Hypothalamus (tissue), 51 donors: ENCODE measurements at places on chromosomes 3 and 15.
A peak's percentile ranks its signal among the peaks of the same experiment; 100 is the strongest.

DNA sequence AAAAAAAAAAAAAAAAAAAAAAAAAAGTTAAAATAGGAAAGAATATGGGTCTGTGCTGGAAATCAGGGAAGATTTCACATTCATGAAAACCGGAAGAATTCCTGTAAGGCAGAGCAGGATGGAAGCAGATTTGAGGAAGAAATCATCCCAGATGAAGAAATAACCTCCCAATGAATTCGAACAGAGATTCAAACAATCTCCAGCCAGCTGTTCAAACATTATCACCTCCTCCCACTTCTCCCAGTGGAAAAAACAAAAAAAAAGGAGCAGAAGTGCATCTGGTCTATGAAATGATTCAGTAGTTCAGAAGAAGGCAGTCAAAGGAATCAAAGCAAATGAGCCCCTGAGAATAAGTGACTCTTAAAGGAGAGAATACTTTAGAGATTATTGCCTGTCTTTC is 33.1 kb downstream of the CP start:
- no peak for DNase-seq

DNA sequence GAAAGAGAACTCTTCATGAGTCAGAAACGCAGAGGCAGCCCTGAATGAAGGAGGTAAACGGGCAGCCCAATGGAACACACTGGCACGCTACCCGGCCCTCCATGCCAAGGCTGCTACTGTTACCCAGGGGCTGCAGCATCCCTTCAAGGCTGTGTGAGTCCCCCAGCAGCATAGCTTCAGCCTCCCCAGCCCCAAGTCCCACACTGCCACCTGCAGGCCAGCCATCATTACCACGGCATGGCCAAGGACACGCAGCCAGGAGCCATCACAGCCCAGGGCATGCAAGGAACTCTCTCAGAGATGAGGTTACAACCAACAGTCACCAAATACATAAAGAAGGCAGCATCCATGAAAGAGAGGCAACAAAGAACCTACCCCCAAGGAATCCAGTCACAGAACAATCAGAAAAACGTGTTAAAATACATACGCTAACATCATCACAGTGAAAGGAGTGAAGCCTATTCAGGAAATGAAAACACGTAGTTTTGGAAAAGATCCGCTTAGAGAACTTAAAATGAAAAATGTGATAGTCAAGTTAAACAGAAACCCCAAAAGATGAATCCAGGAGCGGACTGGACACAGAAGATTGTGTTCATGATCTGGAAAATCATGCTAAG is 22.4 kb downstream of the PLA2G4F start:
- DNase-seq: no peak

DNA sequence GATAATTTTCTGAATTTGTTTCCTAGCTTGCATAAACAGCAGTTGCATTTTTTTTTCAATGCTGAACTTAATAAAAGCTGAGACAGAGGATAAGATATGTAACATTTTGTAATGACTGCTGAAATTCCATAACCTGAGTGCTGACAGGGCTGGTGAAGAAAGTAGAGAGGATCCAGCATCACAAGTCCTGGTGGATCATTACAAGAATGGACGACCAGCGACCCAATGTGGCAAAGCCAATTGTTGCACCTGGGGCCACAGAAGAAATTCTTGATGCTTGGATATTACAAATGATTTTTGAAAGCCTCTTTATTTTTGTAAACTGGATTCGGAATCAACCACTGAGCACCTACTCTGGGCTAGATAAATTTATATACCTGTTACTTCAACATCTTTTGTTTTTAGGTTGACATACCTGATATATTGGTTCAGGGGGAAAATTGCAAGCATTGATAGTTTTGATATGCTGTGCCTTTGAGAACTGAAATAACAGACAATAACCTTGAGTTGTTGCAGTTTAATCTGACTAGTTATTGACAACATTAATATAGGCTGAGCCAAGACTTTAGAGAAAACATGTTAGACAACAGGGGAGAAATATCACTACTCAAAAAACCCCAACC is 3.9 kb upstream of the ACTL6A start:
- peak; percentile 27 for DNase-seq

DNA sequence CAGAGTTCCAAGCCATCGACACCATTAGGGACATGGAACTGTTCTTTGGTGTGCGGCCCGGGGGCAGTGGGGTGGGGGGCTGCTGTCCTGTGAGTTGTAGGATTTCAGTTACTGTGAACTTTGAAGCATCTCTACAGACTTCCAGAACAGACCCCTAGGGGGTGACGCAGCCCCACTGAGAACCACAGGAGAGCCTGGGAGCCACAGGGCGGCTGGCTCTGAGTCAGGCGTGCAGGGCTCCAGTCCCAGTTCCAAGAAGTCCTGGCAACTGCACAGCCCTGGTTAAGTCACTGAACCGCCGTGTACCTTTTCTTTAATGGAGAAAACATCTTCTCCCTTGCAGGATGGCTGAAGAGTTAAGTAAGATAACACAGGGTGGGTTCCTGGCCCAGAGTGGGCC is 23.5 kb upstream of the LRTM1 start:
- peak; percentile 13 for DNase-seq

GRCh38 chr3:7977245-7978086 is 524.2 kb upstream of the LMCD1 start:
- DNase-seq: no peak

DNA sequence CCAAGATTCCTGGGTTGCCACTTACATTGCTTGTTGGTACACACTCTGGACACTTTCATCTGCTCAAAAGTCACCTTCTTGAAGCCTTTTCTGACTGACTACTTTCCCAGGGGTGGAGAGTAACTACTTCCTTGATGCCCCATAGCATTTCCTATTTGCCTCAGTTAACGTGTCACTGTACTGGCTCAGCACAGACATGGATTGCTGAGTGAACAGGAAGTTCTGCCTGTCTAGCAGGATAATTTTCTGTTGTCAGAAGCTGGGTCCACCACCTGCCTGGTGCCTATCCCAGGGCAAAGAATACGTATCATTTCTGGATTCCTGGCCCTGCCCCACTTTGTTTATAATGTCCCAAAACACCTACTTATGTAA is 15.3 kb upstream of the ABHD17C start:
- DNase-seq: no peak

GRCh38 chr15:28876131-28876844 is 9.5 kb upstream of the APBA2 start:
- DNase-seq: no peak

- DNase-seq: no peak
These were observed 980.3 kb downstream of the CADM2 start for GRCh38 chr3:85939074-85939482.
